Suppressor macrophage treated with lipopolysaccharide for 1 hour (primary cell): ENCODE measurements at places on chromosomes 1 and 21.

GRCh38 chr21:35929901-35930300 lies 130.4 kb downstream of the SETD4 start:
- no peak for DNase-seq

GRCh38 chr1:16394977-16395376 lies 27.9 kb downstream of the SZRD1 start:
- DNase-seq, result no peak

- no peak for DNase-seq
Observed at GRCh38 chr1:243943671-243944428, 93.8 kb upstream of the AKT3 start.

- no peak for DNase-seq
Observed at GRCh38 chr1:156858555-156858956, 361 bp downstream of the INSRR start.

DNA sequence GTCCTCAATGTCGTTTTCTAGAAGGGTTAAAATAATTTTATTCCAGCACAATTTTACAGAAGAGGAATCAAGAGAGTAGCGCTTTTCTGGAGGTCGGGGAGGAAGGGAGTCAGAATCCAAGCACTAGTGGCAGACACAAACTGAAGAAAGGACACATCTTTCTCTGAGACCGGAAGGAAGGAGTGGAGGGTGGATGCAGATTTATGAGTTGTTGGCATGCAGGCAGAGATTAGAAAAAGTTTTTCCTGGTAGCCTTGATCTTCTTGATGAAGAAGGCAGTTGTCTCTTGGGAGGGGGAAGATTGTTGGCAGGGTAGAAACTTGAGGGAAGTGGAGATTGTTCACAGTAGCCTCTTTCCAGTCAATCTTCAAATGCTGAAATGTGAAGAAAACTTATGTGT lies 149.8 kb downstream of the PAPPA2 start:
- DNase-seq, result no peak

- no peak for DNase-seq
Observed at GRCh38 chr1:214135886-214136285, 145.1 kb upstream of the SMYD2 start.

DNA sequence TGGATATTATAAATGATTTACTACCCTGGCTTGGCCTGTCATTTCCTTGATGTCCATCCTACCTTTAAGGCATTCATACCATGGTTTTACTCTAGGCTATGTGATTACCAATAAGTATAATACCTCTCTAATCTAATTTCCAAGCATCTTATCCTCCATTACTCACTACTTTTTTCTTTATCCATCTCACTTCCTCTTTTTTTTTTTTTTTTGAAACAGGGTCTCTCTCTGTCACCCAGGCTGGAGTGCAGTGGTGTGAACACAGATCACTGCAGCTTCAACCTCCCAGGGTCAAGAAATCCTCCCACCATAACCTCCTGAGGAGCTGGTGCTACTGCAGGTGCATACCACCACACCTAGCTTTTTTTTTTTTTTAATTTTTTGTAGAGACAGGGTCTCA lies 39.9 kb downstream of the INKA2 start:
- DNase-seq, result no peak

DNA sequence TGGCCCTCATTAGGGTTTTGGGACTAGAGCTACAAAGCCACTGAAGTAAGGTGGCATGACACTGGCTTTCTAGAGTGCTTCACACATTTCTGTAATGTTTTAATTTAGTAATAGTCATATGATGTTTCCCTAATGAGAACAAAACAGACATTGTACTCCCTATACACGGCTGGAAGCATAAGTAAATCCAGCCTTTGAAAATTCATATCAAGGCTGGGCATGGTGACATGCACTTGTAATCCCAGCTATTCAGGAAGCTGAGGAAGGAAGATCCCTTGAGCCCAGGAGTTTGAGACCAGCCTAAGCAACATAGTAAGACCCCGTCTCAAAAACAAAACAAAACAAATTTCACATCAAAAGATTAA lies 7.4 kb downstream of the USP48 start:
- DNase-seq, result no peak
